ENCODE measurements at places on chromosomes 11 and 22. TPM values are rescaled to one million over a fixed set of nuclear protein-coding genes. Genes with fewer than 3 reads are reported as not detected.

Gene LAYN
- 4.4 TPM for total RNA-seq

Gene AGBL2
- total RNA-seq = 2.4 TPM

Gene MYO18B
- not detected for total RNA-seq

Gene MMP1
- total RNA-seq = not detected

DNA sequence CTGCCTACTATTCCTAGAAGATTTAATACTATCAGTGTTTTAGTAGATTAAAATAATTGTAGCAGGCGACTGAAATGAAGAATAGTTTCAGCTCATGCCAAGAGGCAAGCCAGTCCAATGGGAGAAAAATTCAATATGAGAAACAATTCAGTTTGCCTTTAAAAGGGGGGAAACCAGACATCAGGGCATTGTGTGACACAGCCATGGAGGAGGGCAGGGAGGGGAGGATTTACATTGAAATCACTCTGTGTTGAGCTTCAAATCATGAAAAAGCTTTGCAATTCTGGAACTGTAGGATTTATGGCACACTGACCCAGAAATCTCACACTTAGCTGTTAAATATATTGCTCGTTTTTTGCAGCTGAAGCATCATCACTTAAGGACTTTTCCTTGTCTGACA lies 4.6 kb downstream of the SLC1A2 start:
- DNase-seq = no peak

Measured in neural crest cell (in vitro differentiated cells).